ENCODE measurements at places on chromosomes 2 and 18.
A peak's percentile ranks its signal among the peaks of the same experiment; 100 is the strongest.

- DNase-seq, result peak; percentile 25
Observed at GRCh38 chr2:26469092-26469710, 8.7 kb downstream of the OTOF start.

DNA sequence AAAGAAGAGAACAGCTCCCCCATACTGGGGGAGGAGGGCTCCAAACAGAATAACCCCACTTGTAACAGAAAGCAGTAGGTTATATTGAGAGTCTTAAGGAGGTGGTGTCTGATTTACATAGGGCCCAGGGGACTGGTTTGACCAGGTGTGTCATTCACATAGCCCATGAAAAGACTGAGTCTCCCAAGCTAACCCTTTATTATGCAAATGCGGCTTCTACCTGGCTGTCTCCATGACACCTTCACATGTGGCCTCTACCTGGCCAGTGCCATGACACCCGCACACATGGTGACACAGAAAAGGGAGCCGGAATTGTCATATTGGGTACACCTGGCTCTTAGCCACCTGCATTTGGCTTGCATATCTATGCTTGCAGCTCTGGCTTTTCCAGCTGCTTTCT, 1057.2 kb upstream of the PIK3C3 start:
- DNase-seq, result no peak

- no peak for DNase-seq
Observed at GRCh38 chr2:100799686-100800085, 20.3 kb upstream of the NPAS2 start.

GRCh38 chr2:234823196-234823876, 128.5 kb upstream of the SH3BP4 start:
- DNase-seq, result no peak

- DNase-seq, result no peak
Observed at GRCh38 chr2:107001964-107002696, 116.2 kb upstream of the ST6GAL2 start.

DNA sequence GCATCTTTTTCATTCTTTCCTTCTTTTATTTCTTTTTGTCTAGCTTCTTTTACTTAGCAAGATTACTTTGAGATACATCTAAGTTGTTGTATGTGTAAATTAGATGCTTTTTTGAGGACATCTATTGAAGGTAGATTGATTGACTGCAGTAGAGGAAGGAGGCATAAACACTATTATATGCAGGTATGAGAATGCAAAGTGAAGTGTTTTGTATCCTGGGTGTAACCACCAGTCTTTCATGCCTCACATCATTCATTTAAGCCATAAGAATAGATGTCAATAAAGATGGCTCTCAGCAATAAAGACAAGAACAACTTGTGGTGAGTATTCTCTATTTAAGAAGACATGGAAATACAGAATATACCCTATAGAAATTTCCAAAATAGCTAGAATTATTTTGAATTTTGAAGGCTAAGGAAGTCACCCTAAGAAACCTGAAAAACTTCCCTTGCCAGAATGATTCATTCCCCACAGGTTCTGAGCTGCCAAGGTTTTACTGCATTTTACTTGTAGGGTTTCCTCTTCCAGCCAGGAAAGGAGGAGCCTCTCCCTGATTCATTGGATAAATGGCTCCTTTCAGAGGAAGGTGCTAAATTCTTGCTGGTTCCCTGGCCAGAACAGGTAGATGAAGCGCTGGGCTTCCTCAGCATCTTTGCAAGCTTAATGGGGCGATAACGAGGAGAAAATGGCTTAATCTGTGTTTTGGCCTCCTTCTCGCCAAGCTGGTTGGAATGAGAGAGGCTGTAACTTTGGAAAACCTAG, 279.8 kb upstream of the SLC14A2 start:
- no peak for DNase-seq

DNA sequence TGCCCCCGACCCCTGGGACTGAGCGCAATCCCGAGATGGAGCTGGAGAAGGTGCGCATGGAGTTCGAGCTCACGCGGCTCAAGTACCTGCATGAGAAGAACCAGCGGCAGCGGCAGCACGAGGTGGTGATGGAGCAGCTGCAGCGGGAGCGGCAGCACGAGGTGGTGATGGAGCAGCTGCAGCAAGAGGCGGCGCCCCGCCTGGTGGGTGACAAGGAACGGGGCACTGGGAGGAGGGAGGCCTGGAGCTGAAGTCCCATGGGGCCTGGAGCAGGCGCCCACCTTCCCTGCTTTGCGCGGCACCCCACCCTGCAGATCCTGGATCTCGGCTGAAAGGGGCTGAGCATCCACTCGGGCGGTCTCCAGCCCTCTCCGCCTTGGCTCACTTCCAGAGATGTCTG, 1.2 kb downstream of the TMEM247 start:
- no peak for DNase-seq

DNA sequence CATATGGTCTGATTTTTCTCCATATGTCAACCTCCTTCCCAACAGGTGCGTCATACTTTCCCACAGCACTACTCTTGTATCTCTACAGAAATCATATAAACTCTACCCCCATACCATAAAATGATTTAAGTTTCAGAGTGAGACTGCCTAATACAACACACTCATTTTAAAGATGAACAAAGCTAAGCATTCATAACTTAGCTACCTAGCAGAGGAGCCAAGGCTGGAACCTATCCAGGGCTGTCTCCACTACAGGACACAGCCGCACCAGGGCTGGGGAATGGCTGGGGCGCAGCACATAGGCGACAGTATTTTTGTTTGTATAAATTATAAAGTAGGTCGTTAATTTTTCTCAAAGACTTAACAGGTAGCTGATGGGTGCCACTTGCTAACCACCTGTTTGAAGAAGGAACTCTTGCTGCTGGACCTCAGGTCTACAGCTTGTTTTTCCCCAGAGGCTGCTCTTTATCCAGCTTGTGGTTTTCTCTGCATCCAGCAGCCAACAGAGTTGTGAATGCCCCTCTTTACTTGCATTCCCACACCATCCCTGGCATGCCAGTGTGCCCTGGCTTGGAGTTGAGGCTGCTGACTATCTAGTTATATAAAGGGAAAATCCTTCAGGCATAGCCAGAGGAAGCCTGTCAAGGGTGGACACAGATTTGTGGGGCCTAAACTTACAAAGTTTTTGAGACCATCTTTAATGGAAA, 62.0 kb downstream of the HNRNPLL start:
- DNase-seq, result no peak

- DNase-seq, result no peak
Observed at GRCh38 chr18:38458698-38459097, 893.1 kb upstream of the CELF4 start.

DNA sequence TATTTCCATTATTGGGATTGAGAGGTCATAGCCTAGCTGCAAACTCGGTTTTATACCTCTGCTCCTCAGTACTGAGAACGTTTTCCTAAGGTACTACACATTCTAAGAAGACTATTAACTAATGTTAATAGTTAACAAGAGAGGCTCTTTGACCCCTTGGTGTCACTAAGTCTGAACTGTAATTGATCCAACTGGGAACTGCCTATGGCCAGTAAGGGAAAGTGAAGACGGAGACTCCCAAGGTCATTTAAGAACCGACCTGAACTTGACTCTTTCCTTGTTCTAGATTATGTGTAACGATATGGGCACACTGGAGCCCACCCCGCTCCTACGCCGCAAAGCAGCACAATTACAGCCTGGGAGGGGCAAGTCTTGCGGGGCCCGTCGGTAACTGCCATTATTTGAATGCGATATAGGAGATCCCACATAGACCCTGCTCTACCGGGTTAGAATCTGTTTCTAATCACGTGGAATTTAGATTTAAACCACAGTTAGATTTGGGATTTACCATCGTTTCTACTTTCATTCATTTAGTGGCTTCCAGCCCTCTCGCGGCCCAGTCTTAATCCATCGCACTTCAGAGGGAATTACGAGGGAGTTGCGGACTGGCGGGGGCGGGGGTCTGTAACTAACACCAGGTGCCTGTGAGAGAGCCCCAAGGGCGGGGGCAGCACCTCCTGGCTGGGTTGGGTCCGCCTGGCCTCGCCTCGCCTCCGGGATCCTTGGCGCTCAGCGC, 84.1 kb upstream of the EPB41L3 start:
- no peak for DNase-seq

- DNase-seq, result no peak
Observed at GRCh38 chr2:13698847-13699246, 933.7 kb upstream of the LRATD1 start.

- no peak for DNase-seq
Observed at GRCh38 chr2:232973011-232973735, 39.9 kb downstream of the NGEF start.

GRCh38 chr2:66442516-66443185, 7.7 kb downstream of the MEIS1 start:
- no peak for DNase-seq

DNA sequence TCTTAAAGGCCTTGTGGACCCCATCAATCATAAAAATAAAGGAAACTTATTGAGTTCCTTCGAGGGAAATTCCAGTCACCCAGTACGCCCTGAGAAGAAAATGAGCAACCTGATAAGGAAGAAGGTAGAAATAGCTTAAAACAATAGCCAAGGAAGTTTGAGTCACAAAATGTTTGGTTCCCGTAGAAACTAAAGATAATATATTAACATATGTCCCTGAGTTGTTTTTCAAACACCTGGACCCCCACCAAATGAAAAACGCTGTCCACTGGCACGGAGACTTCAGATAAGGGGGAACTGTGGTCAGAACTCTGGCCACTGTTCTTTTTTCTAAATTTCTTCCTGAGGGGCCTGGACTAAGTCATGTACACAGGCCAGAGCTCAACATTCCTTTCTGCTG, 669.1 kb downstream of the ADCYAP1 start:
- DNase-seq, result no peak

DNA sequence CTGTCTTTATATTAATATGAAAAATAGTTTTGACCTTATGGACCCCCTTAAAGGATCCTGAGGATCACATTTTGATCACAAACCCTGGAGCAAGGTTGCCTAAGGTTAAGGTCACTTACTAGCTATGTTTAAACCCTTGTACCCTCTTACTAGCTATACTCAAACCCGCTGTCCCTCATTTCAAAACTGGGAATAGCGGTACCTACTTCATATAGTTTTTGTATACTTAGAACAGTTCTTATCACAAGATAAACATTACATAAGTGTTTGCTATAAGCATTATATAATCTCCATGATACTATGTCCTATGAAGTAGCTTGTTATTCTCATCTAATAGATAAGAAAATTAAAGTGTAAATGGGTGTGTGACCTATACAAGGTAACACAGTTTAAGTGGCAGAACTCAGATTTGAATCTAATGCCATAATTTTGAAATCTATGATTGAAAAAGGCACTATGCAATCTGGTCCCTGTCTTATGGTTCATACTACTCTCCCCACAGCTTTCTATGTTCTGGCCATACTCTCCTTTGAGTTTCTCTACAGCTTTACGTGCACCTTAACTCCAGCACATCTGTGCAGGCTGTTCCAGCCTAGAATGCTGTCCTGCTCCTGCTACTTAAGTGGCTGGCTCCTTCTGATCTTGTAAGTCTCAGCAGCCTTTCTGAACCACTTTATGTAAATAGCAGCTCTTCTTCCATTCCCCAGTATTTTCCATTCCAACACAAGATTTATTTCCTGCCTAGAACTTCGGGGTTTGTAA, 30.4 kb downstream of the HYCC2 start:
- DNase-seq, result no peak

DNA sequence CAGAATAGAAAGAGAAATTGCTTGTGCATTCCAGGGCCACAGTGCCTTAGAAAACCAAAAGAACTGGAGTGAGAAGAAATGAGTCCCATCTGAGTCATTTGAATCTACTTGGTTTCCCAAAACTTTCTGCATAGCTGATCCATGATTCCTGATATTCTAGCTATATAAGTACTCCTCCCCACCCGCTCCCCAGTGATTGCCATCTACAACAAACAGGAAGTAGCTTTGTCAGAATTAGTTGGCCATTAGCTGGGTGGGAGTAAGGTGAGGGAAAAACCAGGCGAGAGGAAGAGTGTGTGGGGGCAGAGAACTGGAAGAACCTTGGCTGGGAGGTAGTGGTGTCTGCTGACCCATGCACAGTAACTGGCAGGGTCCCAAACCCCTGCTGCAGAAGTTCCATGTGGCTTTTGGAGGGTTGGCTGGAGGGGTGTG, 122.1 kb downstream of the ACAA2 start:
- no peak for DNase-seq

DNA sequence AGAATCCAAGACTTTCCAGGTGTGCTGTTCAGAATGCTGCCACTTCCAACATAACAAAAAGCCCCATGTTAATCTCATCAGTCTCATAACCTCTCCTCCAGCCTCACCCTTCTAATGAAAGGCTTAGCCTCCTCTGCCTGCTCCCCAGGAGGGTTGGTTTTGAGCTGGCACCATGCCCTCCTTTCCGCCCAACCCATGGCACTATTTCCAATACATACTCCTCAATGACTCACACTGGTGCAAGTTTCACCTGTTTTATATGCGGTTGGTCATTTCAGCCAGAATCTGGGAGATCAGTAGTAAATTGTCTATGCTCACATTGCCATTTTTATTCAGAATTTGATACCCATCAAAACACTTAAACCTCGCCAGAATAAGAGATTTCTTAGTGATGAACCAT, 157.6 kb upstream of the NRP2 start:
- DNase-seq, result no peak

- DNase-seq, result no peak
Observed at GRCh38 chr18:47882641-47883040, 47.8 kb downstream of the SMAD2 start.

DNA sequence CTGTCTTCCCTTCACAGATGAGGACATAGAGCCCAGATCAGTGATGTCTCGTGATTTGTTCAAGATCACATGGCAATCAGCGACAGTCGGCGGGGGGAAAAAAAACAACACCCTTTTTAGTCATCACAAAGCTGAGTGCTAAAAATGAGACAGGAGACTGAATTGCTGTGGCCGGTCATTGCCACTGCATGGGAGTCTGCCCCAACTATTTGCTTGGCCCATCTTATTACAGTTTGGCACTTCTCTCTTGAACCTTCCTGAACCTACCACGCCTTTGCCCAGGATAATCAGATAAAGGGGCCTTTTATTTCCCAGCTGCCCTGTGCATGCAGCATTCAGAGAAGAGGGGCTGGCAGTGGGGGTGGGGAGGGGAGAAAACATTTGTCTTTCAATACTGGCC, 42.7 kb downstream of the SETBP1 start:
- no peak for DNase-seq

GRCh38 chr2:196431957-196432356, 207.6 kb upstream of the CCDC150 start:
- no peak for DNase-seq

All from activated T-helper 9 cell treated with anti-CD3 and anti-CD28 coated beads, Interleukin-2, amount 50 U/mL, for 16 hours (primary cell).